Vein endothelial cell (primary cell): ENCODE measurements at places on chromosomes 2 and 18. TPM values are rescaled to one million over a fixed set of nuclear protein-coding genes. Genes with fewer than 3 reads are reported as not detected.

Gene ABCG5
- not detected in 2 replicates for total RNA-seq

Gene TBC1D8
- total RNA-seq, result 67.0 and 90.2 TPM in 2 replicates

Gene NXPH2
- total RNA-seq, result not detected in 2 replicates

Gene CCL20
- total RNA-seq, result 0.98 and 1.4 TPM in 2 replicates

Gene BMPR2
- 121 and 133 TPM in 2 replicates for total RNA-seq

Gene GNLY
- total RNA-seq, result not detected in 2 replicates
